ENCODE measurements at places on chromosomes 6 and 20. TPM values are rescaled to one million over a fixed set of nuclear protein-coding genes. Genes with fewer than 3 reads are reported as not detected.

- DNase-seq: no peak
Observed at GRCh38 chr6:161301338-161301737, 27.5 kb upstream of the AGPAT4 start.

DNA sequence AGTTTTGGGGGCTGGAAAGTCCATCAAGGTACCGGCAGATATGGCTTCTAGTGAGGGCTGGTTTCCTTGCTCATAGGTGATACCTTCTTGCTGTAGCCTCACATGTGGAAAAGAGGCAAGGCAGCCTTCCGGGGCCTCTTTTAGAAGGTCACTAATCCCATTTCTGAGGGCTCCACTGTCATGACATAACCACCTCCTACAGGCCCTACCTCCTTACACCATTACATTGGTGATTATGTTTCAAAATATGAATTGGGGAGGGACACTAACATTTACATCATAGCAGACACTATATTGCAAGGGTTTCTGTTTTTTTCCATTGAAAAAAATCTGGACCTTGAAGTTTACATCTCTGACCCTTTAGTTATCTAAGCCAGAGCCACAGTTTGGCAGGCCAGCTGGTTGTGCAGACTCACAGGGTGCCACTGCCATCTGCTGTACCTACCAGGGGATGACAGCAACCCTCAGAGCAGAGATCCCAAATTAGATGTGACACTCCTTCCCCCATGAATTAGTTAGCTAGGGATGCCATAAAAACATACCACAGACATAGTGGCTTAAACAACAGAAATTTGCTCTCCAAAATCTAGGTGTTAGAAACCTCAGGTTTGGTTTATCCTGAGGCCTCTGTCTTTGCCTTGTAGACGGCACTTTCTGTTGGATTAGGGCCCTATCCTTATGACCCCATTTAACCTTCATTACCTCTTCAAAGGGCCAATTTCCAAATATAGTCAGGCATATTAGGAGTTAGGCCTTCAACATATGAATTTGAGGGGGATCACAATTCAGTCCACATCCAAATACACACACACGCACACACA, 166.4 kb upstream of the RNF217 start:
- no peak for DNase-seq

GRCh38 chr6:168041928-168042327, 37.1 kb downstream of the FRMD1 start:
- no peak for DNase-seq

GRCh38 chr20:34940081-34940481, 15.5 kb downstream of the GSS start:
- no peak for DNase-seq

- DNase-seq: no peak
Observed at GRCh38 chr6:123687864-123688263, 51.1 kb upstream of the TRDN start.

GRCh38 chr20:21237956-21238799, 65.0 kb upstream of the XRN2 start:
- DNase-seq: no peak

HLA-DQB1 gene
- not detected for polyA plus RNA-seq

PPP1R14C gene
- polyA plus RNA-seq: 0.46 TPM

LGSN gene
- polyA plus RNA-seq: 8.1 TPM

RAET1G gene
- 24.4 TPM for polyA plus RNA-seq

Measured in A549 (cell line).